ENCODE measurements at places on chromosomes 3 and 15. TPM values are rescaled to one million over a fixed set of nuclear protein-coding genes. Genes with fewer than 3 reads are reported as not detected.

DNA sequence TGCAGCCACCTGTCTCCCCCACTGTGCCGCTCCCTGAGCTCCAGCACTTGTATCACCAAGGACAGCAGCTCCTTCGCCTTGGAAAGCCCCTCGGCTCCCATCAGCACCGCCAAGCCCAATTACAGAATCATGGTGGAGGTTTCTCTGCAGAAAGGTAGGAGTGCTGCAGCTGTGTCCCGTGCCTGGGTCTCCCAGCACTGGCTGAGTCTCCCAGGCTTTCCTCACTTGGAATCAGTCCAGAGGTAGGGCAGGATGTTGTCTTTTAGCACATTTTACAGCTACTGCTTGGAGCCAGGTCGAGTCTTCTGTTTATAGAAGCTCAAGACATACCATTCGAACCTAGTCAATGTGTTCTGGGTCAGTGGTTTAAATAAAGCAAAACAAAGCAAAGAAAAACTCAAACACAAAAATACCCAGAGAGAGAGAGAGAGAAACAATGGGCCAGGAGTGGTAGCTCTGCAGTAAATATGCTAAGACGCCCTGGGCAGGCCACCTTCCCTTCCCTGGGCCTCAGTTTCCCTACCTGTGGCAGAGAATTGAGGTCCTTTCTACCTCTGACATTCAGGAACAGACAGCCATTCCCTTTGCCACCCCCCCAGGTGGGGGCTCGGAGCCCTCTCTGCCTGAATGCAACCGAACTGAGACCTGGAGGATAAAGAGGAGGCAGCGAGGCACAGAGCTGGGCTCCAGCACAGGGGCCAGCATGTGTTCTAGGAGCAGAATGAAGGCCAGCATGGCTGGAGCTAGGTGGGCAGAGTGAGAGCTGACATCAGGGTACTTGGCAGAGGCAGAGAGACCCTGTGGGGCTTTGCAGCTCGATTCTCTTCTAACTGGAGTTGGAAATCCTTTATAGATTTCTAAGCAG, 44.1 kb downstream of the STARD5 start:
- no peak for DNase-seq

ZCWPW2 gene
- total RNA-seq = 0.88 TPM

B3GNT5 gene
- total RNA-seq = 0.36 TPM

CYP8B1 gene
- total RNA-seq = not detected

GRCh38 chr15:38540510-38540909, 24.1 kb downstream of the RASGRP1 start:
- no peak for DNase-seq

DNA sequence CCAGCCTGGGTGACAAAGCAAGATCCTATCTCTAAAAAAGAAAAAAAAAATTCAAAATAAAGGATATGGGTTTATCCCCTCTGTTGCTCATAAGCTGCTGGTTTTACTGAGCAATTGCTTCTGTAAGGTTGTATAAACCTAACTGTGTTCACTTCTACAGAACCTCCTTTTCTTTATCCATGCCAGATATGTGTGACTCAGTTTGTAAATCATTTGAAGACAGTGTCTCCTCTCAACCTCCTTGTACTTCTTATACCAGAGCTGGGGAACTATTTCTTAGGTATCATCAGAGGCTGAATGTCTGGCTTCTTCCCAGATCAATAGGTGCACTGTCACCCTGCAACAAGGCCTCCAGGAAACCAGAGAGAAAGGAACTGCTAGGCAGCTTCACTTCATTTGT, 273.8 kb downstream of the CD47 start:
- DNase-seq = no peak

CLRN1 gene
- not detected for total RNA-seq
